ENCODE measurements at places on chromosomes 13 and 19.
A peak's percentile ranks its signal among the peaks of the same experiment; 100 is the strongest.

DNA sequence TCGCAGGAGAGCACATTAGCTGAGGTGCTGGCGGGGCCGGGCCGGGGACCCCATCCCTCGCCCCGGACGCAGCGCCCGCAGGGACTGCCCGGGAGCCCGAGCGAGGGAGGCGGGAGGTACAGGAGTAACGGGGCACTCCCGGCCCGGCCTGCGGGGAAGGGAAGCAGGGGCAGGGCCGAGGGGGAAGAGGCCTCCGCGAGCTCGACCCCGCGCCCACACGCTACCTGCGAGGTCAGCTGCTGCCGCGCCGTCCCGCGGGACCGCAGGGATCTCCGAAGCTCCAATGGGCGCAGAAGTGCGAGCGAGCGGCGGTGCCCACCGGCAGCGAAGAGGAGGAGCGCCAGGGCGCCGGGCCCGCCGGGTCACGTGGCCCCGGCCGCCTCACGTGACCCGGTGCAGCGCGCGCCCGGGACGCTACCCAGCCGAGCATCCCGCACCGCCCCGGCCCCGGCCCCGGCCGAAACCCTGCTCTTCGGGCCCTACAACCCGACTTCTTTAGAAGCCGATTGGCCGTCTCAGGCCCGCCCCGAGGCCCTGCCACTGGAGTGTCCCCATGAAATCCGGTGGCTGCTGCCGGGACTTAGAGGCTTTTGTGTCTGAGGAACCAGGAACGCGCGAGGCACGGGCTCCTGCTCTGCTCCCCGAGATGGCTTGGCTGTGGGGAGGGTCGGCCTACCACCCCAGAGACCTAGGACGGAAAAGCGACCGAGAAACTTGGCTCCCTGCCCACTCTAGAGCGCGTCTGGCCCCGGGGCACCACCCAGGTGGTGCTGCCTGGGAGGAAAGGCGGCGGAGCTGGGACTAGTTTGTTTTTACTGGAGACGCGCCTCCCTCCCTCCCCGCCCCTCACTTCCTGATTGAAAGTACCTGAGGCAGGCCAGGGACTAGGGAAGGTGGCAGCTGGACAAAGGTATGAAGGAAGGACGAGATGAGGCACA, at the start of gene RCBTB1:
Gene RCBTB1, minus strand, starts transcription at position 339 of the 938 bp plus-strand sequence. CDS start 18,279 bp downstream, outside the sequence.
- peak; percentile 72 for DNase-seq

DNA sequence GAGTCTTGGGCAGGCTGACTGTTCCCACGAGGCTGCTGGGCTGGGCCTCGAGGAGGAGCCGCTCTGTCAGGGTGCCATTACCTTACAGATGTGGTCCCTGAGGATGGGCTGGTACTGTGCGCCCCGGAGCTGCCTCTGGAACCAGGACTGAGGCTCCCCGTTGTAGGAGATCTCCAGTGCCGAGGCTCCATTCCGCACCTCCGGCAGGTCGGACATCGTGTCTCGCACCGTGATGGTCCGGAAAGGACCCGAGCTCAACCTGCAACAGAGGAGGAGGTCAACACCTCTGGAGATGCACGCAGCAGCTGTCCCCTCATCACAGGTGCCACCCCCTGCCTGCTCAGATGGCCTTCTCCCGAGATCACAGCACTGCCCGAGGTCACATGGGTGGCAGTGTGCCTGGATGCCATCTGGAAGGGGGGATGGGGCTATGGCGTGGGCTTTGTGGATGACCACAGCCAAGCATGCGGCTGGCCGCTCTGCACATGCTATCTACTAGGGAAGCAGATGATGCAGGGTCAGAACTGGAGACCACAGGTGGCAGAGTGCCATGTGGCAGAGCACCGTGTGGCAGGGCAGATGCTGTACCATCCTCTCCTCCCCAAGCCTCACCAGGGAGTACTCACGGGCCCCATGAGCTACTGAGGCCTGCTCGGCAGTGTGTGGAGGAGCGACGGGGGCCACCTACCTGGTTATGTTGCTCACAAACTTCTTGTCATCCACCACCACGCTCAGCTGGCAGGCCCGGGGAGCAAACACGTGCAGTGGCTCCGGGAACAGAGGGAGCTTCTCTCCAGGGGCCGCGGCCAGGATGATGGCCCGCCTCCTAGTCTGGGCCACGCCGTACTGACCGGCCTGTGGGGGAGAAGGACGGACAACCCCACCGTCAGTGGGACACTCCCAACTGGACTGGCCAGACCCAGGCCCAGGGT, 18.3 kb upstream of the EIF3G start:
- DNase-seq, result no peak

DNA sequence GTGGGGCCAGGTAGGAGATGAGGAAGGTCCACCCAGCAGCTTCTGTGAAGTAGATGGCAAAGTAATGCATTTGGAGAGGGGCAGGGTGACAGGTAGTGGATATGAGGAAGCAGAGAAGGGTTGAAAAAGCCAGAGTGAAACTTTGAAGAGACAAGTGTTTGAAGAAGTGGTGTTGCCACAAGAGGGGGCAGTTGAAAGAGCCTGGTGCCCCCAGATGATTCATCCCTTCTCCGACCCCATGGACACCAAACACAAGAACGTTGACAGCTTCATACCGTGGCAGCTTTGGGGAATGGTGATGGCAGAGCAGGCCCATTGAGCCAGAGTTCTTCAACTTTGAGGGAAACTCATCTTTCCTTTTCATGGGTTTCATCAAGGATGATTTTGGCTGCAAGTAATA, 19.9 kb downstream of the IFNL3 start:
- no peak for DNase-seq

GRCh38 chr13:77061362-77061761, 34.4 kb upstream of the FBXL3 start:
- no peak for DNase-seq

DNA sequence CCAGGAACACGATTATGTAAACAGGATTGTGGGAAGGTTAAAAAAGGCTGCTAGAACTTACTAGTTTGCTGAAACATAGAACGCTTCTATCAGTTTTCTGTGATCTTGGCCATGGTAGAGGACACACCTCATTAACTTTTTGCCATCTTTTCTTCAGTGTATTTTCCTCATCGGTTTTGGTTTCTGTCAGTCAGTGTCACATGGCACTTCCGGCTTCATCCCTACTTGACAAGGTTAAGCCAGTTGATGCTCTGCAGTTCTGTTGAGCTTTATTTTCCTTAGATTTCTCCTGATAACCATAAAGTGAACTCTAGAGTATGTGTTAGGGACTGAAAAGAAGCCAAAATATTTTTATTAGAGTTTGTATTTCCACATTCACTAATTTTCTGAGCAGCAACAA, 147.5 kb downstream of the NDFIP2 start:
- DNase-seq, result no peak

- no peak for DNase-seq
Measured at GRCh38 chr13:66180836-66181235, 1049.3 kb downstream of the PCDH9 start.

DNA sequence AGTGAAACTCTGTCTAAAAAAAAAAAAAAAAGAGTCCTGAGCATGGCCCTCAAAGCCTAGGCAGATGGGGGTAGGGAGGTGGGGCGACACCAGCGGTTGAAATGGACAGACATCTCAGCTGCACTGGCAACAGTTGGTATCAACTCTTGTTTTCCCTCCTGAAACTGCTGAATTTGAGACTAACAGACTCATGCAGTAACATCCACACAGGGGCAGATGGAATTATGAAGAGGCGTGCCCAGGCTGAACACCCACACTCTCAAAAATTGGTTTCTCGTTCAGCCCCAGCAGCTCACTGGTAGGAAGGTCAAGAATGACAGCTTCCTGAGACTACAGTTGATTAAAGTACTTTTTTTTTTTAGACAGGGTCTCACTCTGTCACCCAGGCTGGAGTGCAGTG, 24.1 kb downstream of the PBX4 start:
- DNase-seq, result no peak

GRCh38 chr13:26682606-26683005, 78.0 kb downstream of the GPR12 start:
- DNase-seq, result no peak

GRCh38 chr13:39451860-39452301, 151.1 kb downstream of the LHFPL6 start:
- no peak for DNase-seq

DNA sequence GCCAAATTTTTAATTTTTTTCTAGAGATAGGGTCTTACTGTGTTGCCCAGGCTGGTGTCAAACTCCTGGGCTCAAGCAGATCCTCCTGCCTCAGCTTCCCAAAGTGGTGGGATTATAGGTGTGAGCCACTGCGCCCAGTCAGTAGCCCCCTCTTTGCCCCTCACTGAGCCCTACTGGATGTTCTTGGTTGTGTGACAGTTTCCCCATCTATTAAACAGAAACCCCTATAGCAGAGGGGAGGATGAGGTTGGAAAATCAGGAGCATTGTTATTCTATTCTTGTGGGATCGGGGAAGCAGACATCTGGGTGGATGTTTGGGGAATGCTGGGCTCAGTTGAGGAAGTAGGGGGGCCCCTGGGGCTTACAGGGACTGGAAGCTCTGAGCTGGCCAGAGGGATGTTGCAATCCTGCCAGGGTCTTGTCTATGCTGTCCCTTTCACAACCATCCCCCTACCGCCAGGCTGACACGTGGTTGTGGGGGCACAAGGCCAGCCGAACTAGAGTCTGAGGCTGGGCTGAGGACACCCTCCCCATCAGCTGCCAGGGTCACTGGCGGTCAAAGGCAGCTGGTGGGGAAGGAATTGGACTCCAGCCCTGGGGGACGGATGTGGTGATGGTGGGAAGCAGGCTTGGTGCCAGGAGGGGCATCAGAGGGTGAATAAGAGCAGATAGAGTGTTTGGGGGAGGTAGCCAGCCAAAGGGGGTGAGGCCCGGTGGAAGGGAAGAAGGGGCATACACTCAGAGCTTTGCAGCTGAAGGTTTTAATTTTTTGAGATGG, 10.9 kb downstream of the APOC1 start:
- DNase-seq, result no peak

DNA sequence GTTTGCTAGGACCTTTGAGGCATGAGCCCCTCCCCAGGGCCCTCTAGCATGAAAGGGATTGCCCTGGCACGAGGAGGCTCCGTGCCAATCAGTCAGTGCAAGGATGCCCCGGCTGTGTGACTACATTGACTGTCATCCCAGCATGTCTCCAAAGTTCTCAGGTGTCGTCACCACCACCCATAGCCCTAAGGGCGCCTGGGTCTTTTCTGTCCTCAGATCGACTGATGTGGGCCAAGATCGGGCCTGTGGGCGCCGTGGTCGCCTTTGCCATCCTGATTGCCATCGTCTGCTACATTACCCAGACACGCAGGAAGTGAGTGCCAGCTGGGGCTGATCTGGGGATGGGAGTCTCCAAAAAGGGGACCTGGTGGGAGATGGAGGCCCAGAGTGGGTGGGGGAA, 18.4 kb downstream of the MAG start:
- DNase-seq, result no peak

DNA sequence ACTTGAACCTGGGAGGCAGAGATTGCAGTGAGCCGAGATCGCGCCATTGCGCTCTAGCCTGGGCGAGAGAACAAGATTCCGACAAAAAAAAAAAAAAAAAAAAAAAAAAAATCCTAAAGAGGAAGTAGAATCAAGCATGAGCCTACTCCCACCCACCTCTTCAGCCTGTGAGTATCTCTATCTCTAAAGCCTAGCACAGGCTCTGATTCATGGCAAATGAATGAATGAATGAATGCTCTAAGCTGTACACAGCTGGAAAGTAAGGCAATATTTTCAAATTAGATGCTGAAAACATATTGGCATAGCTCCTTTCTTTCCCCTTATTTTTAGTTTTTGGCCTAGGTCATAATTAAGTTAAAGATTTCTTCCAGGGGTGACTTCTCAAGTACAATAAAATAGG, 35.7 kb upstream of the FAM216B start:
- DNase-seq, result no peak

GRCh38 chr19:31334849-31335624, 14.2 kb downstream of the TSHZ3 start:
- DNase-seq, result no peak

- no peak for DNase-seq
Measured at GRCh38 chr13:112250788-112251445, 125.2 kb upstream of the SPACA7 start.

DNA sequence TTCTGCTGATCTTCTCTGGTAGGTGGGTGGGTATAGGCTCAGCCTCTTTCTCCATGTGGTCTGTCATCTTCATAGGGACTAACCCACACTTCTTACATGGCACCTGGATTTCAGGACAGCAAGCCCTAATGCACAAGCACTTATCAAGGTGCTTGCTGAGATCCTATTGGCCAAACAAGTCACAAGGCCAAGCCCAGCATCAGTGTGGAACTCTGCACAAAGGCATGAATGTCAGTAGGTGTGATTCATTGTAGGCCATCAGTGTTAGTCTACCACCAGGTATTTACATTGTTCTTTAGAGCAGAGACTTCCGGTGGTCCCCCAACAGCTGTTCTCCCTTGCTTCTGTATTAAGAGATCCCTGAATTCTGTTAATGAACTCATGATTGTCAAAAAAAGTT, 8.3 kb upstream of the RB1 start:
- DNase-seq, result no peak

GRCh38 chr19:47518854-47519253, 4.0 kb upstream of the NAPA start:
- no peak for DNase-seq

DNA sequence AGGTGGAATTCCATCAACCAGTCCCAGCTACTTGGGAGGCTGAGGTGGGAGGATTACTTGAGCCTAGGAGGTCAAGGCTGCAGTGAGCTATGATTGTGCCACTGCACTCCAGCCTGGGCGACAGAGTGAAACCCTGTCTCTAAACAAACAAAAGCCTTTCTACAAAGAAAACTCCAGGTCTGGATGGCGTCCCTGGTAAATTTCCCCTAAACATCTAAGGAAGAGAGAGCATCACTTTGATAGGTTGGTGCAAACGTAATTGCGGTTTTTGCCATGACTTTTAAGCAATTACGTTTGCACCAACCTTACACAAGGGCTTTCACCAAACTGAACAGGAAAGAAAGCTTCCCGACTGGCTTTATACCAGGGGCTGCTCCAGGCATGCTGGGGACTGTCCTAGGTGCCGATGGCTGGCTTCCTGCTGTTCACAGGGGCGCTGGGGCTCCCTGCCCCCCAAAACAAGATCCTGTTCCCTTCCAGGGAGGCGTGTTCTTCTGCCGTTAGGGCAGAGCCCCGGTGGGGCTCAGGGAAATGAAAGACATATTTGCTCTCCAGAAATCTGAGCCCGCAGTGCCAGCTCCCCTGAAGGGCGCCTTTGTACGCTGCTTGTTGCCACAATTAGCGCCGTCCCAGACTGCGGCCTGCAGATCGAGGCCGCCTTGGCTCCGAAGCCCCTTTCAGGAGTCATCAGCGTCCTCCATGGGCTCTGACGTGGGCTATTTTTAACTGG, 38.7 kb upstream of the KLF2 start:
- no peak for DNase-seq

GRCh38 chr13:85441364-85441763, 357.9 kb downstream of the SLITRK6 start:
- no peak for DNase-seq

- DNase-seq, result no peak
Measured at GRCh38 chr19:51387924-51388389, at the start of gene LIM2. Gene LIM2, minus strand, starts transcription at chr19:51387974. Its CDS starts 531 bp downstream, at chr19:51387443.

GRCh38 chr19:55650126-55650557, 2.1 kb downstream of the CCDC106 start:
- DNase-seq, result no peak

GRCh38 chr13:23741879-23742510, 147.2 kb downstream of the MIPEP start:
- peak; percentile 11 for DNase-seq

- DNase-seq, result no peak
Measured at GRCh38 chr13:53336441-53337160, 308.0 kb downstream of the OLFM4 start.

- DNase-seq, result no peak
Measured at GRCh38 chr19:39001041-39001440, 25.5 kb upstream of the FBXO17 start.

GRCh38 chr13:84571264-84571663, 689.0 kb upstream of the SLITRK1 start:
- no peak for DNase-seq

- DNase-seq, result no peak
Measured at GRCh38 chr13:94033830-94034642, 445.4 kb downstream of the DCT start.

- DNase-seq, result no peak
Measured at GRCh38 chr19:46772170-46773017, 16.0 kb downstream of the SLC1A5 start.
